ENCODE measurements at places on chromosomes 12 and 14.

DNA sequence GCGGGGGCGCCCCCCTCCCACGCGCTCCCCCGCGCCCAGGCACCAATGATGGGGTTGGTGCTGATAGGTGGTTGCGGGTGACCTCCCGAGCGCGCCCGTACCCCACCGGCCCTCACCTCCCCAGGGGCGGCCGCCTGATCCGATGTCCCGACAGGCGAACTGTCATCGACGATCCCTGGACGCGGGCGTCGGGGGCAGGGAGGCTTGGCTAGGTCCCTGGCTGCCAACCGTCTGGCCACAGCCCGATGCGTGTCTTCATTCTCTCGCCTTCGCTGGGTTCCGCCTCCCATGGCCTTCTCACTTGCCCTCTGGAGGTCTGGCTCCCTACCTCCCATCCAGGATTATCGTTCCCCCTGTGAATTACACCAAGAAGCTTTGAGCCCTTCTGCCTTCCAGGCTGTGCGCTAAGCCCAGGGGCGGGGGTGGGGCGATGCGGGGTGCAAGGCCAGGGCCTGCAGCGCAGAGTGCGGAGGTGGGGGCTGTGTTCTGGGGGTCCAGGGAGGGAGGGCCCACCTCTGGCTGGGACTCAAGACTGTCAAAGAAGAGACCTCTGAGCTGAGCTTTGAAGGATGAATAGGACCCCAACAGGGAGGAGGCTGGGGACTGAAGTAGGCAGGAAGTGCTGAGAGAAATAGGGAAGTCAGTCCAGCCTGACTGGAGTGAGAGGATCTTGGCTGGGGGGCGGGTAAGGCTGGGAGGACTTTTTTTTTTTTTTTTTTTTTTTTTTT is 7.7 kb upstream of the RACGAP1 start:
- DNase-seq: no peak

- DNase-seq: no peak
These were observed 38.3 kb upstream of the PPM1A start for GRCh38 chr14:60210703-60211102.

DNA sequence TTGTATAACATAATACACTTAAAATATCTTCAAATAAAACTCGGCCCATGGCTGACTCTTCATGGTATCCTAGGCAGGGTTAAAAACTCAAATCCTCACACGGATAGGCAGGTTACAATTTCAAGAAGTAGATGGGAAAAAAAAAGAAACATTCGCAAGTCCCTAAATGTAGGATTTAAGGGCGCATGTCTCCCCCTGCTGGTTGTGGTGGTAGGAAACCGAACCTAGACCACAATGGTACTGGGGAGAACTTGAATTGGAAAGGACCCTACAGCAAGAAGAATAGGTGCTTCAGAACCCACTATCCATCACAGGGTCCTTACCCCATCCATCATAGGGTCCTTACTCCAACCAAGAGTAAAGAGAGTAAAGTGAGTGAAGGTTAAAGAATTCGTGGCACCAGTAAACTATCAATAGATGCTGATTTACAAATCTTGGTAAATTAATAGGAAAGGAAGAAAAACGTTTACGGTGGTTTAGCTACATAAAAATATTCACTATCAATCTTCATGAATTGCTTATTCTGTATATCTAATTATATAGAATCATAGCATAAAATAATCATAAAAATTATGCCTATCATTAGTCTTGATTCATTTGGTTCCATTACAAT is 3.3 kb upstream of the CIPC start:
- peak; percentile 51 for DNase-seq

DNA sequence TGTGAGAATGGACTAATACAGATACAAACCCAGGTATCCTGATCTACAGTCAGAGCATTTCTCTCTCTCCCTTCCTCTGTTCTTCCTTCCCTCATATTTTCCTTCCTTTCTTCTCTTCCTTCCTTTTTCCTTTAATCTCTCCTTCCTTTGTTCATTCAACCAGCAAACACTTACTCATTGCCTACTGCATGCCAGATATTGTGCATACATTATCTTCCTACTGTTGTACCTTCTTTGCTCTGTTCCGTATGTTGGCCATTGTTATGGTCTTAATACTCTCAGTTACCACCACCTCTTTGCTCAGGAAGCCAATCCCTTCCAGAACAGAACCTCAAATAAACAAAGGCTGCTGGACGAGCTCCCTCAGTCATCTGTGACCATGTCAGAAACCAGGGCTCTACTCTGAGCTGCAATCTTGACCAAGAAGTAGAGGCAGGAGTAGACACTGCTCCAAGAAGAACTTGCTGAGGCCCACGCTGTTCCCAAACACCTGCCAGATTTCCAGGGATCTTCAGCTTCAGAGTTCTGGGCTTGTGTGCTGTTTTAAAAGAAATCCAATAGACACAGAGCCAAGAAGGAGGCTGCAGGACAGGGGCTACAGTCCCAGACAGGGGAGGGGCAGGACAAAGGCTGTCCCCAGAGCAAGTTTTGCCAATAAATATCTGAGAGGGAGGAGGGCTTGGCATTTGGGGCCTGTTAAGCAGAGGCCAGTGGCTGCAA is 526.7 kb upstream of the TBX3 start:
- no peak for DNase-seq

DNA sequence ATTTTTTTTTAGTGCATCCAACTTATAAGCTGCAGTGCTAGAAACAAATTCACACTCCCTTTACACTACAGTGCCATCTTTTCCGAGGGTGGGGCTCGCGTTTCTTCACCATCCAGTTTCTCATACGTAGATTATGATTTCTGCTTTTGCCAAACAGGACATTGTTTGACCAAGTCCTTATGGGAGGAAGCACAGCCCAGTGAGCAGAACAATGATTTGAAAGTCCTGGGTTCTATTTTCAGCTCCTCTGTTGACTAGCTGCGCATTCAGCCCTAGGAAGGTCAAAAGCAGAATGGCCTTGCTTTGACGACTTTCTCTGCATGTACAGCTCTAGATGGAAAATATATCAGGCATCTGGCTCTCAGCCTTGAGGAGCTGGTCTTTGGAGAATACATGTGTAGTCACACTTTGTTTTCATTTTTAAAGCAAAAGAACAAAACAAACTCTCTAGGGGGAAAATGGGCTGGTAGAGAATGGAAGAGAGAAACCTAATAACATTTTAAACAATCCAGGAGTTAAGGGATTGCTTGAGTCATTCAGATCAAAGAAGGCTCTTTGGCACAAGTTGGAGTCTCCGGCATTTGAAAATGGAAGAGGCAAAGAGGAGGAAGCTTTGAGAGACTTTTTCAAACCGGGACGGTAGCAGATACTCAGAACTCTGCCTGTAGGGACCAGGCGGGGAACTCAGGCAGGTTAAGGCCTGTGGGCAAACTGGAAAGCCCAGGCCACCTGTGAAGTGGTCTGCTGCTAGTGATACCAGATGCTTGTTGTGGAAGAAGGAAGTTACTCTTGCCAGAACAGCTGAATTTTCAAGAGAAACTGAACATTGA is 257.3 kb upstream of the PLEKHG7 start:
- DNase-seq: no peak

DNA sequence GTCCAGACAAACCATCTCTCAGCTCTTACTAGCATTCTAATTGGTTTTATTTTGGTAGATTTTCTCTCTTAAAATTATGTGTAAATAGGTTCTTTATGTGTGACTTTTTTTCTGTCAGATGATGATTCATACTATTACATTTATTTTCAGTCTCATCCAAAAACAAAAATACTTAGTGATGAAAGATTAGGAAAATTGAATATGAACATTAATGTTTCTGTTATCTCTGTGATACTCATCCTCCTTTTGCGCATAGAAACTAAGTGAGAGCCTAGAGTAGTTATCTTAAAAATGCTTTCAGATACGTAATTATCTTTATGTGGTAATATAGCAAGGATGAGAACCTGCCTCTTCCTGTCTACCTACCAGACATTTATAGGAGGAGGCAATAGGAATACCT is 84.1 kb upstream of the MON2 start:
- no peak for DNase-seq

- no peak for DNase-seq
These were observed 8.7 kb downstream of the DRAM1 start for GRCh38 chr12:101885912-101886561.

GRCh38 chr12:47824198-47824597 is 4.5 kb upstream of the HDAC7 start:
- DNase-seq: peak; percentile 43

DNA sequence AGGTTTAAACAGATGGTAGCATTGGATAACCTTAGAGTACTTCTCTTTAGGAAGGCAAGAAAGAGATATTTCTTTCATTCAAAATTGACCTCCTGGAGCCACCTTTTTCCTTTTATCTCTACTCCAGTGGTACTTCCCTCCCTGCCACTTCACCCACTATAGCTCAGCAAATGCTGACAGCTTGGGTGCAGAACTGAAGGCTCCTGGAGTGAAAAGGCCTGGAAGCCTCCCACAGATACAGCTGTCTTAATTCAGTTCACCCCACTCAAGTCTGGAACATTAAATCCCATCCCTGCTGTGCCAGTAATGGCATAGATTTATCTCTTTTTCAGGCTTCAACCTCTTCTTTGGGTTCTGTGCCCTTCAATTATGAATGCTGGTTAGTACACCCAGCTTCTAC is 140.3 kb downstream of the NEDD1 start:
- no peak for DNase-seq

- DNase-seq: peak; percentile 29
These were observed 3.4 kb upstream of the DHH start for GRCh38 chr12:49098035-49098451.

DNA sequence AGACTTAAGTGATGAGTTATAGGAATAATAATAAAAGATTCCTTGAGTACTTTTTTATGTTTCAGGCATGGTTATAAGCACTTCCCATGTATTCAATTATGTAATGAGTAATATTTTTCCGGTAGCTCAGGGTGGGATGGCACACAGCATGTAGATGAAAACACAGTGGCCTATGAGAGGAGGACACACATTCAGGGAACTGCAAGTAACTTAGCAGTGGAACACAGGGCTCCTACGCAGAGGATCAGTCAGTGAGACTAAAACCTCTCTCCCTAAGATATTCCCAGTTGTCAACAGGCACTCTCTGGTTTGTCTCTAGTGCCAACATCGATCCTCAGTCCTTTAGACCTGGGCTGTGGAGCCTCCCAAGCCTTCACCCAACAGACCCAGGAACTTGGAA is 219.4 kb downstream of the DIO2 start:
- DNase-seq: no peak

DNA sequence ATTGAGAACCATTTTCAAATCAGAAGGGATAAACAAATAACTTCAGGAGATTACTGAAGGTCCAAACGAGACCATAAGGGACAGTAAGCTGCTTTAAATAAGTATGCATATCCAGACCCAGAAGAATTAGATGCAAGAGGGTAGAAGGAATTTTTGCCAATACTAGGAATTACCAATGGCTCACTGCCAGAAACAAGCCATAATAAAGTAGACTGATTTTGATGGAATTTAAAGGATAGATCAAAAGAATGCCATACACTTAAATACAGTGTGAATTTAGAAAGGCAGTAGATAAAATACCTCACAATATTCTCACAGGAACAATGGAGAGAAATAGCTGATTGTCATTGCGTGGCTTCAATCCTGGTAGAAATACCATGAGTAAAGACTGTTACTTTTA is 5.3 kb downstream of the ANKS1B start:
- DNase-seq: no peak
